ENCODE measurements at places on chromosomes 2 and 18.

- DNase-seq, result no peak
These were observed 145.7 kb upstream of the CDH19 start for GRCh38 chr18:66749481-66750035.

DNA sequence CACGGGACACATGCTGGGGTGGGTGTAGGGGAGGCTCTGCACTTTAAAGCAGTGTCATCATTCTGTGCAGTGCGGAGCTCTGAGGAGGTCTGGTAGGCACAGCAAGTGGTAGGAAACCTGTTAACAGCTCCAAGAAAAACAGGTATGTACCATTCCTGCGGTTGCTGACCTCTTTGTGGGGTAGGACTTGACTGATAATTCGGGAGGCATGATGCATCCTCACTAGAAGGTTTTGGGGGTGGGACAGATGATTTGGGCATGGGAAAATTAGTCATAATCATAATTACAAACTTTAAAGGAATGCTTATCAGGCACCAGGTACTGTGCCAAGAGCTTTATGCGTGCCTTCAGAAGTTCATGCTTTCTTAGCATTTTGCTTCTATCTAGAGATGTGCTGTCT lies 9.7 kb downstream of the DOK1 start:
- DNase-seq, result no peak

- no peak for DNase-seq
These were observed 50.8 kb downstream of the TRABD2A start for GRCh38 chr2:84830095-84830494.

DNA sequence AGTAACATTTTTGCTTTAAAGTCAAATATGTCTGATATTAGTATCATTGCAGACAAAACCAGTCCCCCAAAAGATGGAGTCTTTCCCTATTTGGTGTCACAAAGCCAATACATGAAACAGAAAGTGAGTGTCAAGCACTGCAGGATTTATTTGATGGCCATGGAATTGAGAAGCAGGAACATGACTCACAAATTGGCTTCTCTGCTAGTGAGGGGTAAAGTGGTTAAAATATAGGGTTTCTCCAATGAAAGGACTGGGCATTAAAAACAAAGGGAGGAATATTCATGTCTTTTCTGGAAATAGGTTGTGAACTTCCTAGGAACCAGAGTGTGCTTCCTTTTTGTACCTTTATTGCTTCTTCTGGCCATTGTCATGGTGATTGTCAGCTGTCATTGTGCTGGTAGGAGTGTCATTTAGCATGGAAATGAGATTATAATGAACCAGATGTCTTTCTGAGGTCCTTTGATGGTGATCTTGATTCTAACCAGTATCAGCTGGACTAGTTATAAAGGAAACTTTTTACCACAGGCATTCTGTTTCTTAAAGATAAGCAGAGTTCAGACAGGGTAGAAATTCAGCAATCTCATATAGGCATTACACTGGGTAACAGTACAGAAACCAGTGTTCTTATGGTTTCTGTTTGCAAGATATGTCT lies 4.1 kb downstream of the REG1B start:
- no peak for DNase-seq

GRCh38 chr2:239180526-239181073 lies 220.2 kb downstream of the HDAC4 start:
- no peak for DNase-seq

- DNase-seq, result no peak
These were observed 17.7 kb upstream of the SIX2 start for GRCh38 chr2:45026924-45027450.

DNA sequence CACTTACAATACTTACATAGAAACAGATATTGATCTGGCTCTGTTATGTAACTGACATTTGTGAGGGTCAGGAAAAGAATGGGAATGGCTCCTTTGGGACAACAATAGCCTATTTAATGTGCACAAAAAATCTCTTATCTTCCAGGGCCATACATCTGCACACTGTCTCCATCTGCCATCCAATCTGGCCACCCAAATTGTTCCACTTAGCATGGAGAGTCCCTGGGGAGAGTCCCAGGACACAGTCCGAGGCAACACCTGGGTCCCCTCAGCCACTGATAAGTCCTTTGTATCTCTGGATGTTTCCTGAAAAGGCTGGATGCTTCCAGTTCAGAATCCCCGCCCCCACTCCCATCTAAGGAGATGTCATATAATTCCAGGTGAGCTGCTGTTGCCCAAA lies 274.2 kb upstream of the NCKAP5 start:
- no peak for DNase-seq

DNA sequence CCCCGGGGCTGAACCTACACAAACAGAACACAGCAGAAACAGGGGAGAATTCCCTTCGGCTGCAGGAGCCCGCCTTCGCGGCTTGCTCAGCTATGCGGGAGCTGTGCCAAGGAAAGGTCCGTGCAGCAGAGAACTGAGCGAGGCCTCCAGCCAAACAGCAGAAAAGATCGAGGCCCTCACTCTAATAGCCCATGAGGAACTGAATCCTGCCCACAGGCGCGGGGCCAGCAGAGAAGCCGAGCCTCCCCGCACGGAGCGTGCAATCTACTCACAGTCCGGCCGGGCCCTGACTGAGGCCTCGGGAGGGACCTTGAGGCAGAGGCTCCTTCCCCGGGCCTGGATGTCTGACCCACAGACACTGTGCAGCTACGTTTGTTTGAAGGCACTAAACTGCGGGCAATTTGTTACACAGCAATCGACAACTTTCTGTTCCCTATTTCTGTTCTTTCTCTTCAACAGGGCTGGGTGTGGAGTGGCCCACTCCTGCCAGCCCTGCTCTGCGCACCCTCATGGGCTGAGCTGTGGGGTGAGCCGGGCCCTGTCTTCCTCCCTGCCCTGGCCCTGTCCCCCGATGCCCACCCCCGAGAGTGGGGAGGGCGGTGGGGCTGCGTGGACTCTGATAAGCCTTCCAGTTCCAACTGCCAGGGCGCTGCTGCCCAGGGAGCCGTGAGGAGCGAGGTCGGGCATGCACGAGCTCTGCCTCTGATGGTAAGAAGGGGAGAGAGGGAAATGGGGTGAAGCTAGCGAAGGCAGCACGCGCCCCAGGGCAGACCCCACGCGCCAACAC lies 13.7 kb downstream of the HES6 start:
- no peak for DNase-seq

GRCh38 chr2:1487758-1488157 lies 74.5 kb downstream of the TPO start:
- no peak for DNase-seq

DNA sequence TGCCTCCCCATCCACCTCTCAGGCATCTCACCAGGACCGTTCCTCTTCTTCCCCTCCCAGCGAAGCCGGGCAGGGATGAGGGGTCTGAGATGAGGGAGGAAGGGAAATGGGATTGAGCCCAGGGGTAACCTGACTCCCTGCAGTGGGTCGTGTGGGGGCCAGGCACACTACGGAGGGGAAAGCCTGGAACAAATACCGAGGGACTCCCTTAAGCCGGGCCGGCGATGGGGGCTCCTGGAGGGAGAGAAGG lies 250 bp upstream of the SPEG start:
- DNase-seq, result no peak

GRCh38 chr2:80519121-80519643 lies 214.6 kb upstream of the LRRTM1 start:
- DNase-seq, result no peak

GRCh38 chr2:104866883-104867812 lies 13.2 kb downstream of the POU3F3 start:
- no peak for DNase-seq

- DNase-seq, result no peak
These were observed 137.8 kb upstream of the GYPC start for GRCh38 chr2:126518196-126518595.

DNA sequence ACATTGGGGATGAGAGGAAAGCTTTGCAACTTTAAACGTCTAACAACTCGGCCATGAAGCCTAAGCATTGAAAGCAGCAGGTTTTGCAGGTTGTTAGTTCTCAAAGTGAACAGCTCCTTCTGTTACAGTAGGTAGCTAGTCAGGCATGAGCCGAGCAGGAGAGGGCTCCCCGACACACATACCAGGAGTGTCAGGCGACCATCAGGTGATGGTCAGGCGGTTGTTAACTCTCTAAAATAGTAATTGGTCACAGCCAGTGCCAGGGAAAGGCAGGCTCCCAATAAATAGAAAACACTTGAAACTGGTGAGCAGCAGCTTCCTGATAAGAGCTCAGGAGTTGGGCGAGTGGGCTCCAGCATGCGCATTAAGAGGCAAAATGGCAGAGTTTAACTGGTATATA lies 53.5 kb upstream of the DAPL1 start:
- DNase-seq, result no peak

GRCh38 chr18:59268127-59268720 lies 5.0 kb downstream of the RAX start:
- DNase-seq, result no peak

- DNase-seq, result no peak
These were observed 234.9 kb downstream of the SOCS6 start for GRCh38 chr18:70523792-70524182.

GRCh38 chr18:45559258-45559657 lies 56.0 kb upstream of the SLC14A2 start:
- no peak for DNase-seq

GRCh38 chr2:67726416-67726815 lies 329.3 kb downstream of the ETAA1 start:
- DNase-seq, result no peak

GRCh38 chr18:68937029-68937599 lies 139.2 kb downstream of the CCDC102B start:
- no peak for DNase-seq

- no peak for DNase-seq
These were observed 320.2 kb upstream of the UBE2E3 start for GRCh38 chr2:180660207-180660606.

DNA sequence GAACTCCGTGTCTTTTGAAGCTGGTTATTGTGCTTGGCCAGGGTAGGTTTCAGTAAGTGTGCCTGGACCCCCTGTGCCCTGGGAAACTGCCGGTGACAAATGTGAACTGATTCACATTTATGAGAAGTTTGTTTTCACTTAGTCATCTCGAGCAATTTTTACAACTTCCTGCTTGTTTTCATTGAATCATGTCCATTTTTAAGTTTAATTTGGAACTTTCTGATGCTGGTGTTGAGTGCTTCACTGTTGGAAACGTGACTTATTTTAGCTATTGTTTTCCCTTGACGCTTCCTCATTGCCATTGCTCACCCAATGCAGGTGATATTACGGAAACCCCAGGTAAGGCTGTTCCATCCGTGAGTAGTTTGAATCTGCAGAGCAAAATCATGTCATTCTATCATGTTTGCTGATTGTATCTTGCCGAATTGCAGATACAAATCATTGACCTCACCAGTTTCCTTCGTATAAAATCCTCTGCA lies 97.2 kb downstream of the RTN4 start:
- no peak for DNase-seq

GRCh38 chr2:190571686-190572085 lies 37.2 kb upstream of the NEMP2 start:
- no peak for DNase-seq

DNA sequence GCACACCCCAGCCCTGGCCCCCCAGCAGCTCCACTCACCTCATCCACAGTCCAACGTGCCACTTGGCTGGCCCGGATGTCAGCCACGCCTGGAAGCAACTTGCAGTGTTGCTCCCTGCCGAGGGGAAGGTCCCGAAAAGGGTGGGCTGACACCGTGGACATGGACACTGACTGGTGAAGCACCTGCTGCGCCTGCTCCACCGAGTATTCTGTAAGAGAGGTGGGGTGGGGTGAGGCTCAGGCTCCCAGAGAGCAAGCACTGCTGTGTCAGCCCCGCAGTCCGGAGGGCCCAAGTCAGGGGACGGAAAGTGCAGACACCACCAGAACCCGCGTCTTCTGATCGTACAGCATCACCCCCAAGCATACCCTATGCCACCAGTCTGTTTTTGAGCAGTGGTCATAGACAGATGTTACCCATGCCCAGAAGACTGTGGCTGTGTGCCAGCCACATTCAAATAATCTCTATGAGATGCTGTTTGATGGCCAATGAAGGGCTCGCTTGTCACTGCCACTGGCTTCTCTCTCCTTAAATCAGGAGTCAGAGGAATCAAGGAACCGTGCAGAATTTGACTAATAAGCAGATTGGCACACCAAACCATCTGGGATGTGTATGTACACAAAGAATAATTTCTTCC lies 74.2 kb upstream of the TMEM200C start:
- no peak for DNase-seq

DNA sequence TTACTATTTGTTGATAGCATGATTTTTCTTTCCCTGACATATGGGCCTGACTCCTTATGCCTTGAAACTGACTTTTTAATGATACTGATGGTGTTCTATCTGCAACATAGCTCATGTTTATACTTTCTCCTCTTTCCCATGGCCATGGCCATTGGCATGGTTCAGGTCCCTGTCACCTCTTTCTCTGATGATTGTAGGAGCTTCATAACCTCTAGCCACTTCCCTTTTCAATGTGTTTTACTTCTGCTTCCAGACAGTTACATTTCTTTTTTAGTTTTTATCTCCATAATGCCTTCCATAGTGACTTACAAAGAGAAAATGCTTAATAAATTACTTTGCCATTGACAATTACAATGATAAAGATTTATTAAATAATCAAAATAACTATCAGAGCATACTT lies 177.9 kb upstream of the SETBP1 start:
- no peak for DNase-seq

GRCh38 chr2:11377928-11378545 lies 33.6 kb upstream of the ROCK2 start:
- no peak for DNase-seq

GRCh38 chr2:207991944-207992343 lies 33.4 kb downstream of the PLEKHM3 start:
- no peak for DNase-seq

GRCh38 chr2:23478087-23478932 lies 93.3 kb downstream of the KLHL29 start:
- no peak for DNase-seq

DNA sequence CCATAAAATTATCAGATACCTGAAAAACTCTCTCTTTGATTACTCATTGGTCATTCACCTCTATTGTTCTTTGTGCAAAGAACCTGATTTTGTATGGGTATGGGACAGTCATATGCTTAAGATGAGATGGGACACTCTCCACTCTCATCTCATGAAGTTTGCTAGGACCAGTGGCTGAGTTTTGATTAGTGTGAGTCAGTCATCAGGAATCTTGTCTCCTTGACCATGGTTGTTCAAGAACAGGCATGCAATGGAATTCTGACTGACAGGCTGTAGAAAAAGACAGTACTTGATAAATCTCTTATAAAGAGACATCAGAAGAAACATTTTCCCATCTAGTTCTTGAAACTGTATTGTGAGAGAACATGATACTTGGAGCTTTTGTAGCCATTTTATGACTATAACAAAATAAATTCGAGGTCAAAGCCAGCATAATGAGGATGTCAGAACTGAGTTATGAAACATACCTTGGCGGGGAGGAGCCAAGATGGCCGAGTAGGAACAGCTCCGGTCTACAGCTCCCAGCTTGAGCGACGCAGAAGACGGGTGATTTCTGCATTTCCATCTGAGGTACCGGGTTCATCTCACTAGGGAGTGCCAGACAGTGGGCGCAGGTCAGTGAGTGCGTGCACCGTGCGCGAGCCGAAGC lies 367.0 kb downstream of the NR4A2 start:
- DNase-seq, result no peak

- DNase-seq, result no peak
These were observed 38.0 kb downstream of the PPP3R1 start for GRCh38 chr2:68214381-68214780.

DNA sequence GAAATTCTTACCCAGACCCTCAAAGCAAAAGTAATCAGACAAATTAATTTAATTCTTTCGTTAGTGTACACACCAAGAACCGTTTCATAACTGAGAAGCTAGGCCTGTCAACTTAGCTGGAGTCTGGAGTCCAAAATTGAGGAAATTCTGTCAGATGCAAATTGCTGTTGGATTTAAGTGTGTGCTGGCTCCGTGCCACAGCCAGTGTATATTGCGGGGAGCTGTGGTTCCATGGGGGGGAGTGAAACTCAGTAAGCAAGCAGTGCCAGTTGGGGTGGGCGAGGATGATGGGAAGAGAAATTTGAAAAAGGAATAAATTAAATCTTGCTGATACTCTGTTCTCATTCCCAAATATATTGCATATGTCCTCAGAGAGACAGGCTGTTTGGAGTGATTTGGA lies 4.0 kb downstream of the ARPC2 start:
- DNase-seq, result no peak

Measured in activated T-helper 1 cell treated with anti-CD3 and anti-CD28 coated beads, Interleukin-2, amount 50 U/mL, for 16 hours (primary cell).